Stimulated activated CD4-positive, alpha-beta T cell treated with anti-CD3 and anti-CD28 coated beads, Interleukin-12 subunit alpha, Interleukin-12 subunit beta, amount 100 ng/mL, for 48 hours (primary cell): ENCODE measurements at places on chromosomes 2 and 18.

DNA sequence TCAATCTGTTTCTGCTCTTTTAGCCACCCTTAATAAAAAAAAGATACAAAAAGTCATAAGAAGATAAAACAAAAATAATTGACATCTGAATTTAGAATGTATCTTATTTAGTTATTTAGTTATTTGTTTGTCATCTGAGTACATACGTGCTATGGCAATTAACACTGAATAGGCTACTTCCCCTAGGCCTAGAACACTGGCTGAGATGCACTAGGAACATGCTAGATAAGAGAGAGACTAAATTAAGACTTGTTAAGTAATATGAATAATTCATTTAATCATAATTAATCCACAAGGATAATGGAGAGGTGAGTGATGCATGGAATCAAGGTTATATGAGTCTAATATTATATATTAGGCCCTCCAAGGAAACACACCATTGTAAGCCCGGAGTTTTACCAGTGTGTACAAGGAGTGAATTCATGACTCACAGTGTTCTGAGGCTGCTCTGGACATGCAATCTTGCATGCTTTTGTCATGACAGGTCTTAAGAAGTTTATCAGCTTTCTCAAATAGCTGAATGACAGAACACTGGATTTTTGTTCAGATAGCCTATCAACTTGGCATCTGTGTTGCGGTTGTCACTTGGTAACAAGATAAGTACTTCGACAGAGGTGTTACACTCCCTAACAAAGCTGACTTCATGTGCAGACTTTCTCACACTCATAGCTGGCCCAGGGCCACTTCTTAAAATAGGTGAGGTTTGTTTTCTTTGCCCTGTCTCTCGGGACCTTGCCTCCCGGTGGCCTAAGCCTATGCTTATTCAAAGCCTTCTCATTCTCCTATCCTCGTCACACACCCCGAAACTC, 5.0 kb upstream of the SERPINB2 start:
- no peak for DNase-seq

DNA sequence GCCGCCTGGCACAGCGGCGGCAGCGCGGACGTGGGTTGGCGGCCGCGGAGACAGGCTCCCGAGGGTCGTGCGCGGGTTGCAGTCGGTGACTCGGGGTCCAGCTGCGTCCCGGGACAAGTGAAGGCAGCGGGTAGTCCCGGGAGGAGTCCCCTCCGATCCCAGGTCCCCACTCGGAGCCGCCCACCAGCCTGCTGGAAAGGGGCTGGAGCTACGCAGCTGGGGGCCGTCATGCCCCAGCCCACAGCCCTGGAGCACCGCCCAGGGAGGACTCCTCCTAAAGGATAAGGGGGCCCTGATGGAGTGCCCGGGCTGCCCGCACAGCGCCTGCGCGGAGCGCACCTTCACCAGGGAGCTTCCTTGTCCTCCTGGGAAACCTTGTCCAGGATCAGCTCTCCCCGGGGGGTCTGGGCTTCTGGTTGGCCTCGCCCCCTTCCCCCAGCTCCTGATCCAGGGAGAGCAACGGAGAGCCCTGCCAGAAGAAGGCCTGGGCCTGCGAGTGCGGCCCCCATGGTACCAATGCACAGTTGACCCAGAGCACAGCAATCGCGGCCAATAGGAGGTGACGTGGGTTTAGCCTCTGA, 25.9 kb upstream of the ALPP start:
- DNase-seq, result no peak

DNA sequence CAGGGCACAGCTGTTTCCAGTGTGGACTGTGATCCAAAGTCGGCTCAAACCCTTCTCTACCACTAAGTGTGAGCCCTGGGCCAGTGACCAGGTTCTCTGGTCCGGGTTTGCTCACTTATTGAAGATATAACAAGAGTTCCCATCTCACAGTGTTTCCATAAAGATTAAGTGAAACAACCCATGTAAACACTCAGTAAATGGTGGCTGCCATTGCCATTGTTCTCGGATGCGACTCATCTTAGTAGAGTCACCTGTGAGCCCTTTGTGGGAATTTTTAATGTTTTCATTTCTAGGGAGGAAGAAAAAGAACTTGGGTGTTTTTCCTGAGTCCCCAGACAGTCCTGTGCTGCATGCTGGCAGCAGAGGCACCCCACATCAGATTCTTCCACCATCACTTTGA, 53.4 kb downstream of the TPGS2 start:
- DNase-seq, result no peak

DNA sequence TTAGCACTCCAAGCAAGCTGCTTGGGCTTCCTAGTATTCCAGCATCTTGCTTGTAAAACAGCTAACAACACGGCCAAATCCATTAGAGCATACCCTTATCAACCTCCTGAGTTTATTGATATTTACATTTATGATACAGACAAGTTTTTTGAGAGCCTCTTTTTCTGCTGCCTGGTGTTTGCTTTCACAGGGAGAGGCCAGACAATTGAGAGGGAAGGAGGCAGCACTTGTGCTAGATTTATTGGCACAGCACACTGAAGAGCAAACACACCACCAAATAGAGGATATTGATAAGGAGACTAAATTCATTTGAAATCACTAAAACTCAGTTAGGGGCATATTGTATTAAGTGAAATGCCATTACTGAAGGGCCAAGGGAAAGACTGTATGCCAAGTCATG, 1142.3 kb upstream of the FANCL start:
- DNase-seq, result no peak

GRCh38 chr18:56891116-56891515, 240.0 kb downstream of the WDR7 start:
- no peak for DNase-seq
